ENCODE measurements at places on chromosomes 5 and 9.

DNA sequence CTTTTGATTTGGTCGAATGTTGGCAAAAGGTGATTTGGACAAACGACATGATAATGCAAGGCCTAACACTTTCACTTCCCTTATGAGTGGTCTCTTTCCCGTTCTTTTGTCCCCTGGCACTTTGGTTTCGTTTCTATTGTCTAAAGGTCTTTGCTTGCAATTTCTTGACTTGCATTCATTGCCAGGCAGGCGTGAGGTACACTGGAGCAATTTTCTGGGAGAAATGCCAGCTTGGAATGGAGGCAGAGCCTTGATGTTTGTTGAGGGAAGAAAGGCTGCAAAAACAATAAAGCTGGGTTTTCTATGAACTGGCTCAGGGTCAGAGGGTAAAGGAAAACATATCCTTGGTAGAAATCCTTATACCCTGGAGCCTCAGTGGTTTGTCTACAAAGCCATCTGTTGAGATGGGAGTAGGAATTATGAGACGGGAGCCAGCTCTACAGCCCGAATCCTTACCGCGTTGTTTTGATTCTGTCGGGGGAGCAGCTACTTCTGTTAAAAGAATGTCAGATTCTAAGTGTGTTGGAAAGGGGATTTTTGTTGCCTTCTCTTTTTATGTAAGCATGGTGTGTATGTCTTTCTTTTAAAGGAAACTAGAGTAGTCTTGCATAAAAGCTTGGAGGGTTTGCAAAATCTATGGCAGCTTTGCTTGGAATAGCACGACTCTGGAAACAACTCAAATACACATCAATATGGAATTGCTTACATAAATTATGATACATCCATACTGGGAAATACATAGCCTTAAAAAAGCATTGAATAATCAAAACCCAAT lies 158.9 kb downstream of the RMI1 start:
- H3K4me1 ChIP-seq: peaks cover 8% of the 10 kb centered on the region
- peak; percentile 51 for DNase-seq
- no peaks in the 10 kb centered on the region for H3K36me3 ChIP-seq

GRCh38 chr5:133292300-133292699 lies 240.5 kb downstream of the HSPA4 start:
- H3K4me3 ChIP-seq: no peak overlapping the region
- no peaks in the 10 kb centered on the region for H3K4me1 ChIP-seq
- H3K36me3 ChIP-seq: no peaks in the 10 kb centered on the region

DNA sequence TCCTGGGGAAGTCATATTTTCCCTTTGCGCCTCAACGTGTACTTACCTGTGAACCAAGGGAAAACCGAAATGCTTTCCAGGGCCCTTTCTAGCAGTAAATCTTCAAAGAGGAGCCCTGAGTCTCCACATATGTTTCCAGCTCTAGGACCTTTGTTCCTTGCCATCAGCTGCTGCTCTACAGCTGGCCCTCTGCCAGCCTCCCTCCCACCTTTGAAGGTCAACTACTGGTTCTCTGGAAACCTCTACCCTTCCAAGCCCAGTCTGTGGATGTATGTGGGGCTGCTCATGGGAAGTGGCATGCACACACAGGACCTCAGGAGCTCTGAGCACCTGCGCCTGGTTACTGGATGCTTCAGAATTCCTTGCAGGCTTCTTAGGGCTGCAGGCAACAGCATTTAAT lies 117.2 kb downstream of the PSD2 start:
- H3K27ac ChIP-seq: no peak overlapping the region
- no peak for DNase-seq
- H3K4me3 ChIP-seq: no peak overlapping the region

DNA sequence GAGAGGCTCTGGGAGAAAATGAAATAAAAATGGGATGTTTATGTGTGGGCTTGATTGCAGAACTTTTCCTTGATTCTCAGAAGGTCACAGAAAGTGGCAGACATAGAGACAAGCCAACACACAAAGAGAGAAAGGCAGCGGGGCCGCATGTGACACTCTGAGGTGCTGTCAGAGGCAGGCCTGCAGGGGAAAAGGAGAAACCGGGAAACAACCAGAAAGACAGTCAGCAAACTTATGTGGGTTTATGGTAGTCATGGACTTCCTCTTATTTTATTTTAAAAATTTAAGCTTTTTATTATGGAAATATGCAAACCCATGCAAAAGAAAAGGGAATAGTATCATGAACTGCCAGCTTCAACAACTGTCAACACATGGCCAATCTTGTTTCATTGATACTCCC lies 16.3 kb upstream of the IGFBPL1 start:
- H3K27me3 ChIP-seq: no peaks in the 10 kb centered on the region
- DNase-seq: no peak

All from Karpas-422 (cell line).